ENCODE measurements at places on chromosomes 7 and 10.

GRCh38 chr10:103067484-103067883, 125.6 kb downstream of the NT5C2 start:
- DNase-seq = no peak

GRCh38 chr10:3220853-3221252, 48.3 kb upstream of the PITRM1 start:
- DNase-seq = no peak

GRCh38 chr7:129853661-129854268, 99.0 kb downstream of the UBE2H start:
- DNase-seq = no peak

DNA sequence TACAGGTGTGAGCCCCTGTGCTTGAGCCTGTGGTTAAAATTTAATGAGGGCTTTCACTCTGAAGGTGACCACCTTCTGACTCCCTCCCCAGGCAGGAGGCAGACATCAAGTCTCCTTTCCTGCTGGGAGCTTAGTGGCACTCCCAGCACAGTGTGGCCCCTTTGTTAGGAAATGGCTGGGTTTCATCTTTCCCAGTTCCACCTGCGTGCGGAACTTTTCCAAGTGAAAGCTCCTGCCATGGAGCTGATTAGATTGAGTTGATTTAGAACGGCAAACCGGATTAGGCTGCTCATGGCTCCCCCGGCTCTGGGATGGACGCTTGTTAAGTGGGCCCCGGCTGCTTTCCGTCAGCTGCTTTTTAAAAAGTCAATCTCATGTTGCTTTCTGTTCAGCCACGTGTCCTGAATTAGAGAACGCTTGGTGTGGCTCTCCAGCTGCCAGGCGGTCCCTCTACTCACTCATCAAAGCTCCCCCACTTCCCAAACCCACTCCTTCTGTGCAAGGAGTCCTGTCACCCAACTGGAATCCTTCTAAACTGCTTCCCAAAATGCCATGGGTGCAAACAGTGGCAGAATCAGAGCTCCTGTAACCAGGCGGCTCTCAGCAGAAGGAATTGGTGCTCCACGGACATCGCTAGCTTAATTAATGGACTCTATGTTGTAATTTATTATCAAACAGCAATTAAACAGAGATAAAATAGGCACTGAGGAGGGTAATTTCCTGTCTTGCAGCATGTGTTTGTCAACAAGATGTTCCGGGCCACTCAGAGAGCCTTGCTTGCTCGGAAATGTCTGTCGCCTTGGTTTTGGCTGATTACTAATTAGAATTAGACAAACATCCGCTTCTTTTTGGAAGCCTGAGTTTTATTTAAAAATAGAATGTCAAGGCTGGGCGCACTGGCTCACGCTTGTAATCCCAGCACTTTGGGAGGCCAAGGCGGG, 551.2 kb downstream of the GALNT17 start:
- no peak for DNase-seq

DNA sequence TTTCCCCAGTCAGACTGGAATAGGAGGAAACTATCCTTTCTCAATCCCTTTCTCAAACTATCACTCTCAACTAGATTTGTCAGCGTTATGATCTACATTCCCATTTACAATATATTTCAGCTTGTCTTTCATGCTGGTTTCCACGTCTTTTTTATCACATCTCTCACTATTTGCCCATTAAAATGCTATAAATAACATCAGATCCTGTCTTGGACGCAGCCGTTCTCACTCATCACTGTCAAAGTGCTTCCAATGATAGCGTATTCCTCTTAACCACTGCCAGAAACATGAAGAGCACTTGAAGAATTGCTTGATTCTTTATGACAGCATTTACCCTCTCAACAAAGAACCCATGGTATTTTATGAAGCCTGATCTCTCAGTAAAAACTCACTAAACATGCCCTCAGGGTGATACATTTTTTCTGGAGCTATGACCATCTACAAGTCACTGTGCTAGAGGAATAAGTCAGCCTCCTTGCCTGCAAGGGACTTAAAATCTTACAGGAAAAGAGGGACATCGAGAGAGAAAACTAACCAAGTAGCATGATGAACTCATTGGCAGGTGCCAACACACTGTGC, 205.6 kb upstream of the PFKP start:
- DNase-seq = no peak

- DNase-seq = no peak
Measured at GRCh38 chr7:40301486-40302068, 166.8 kb downstream of the SUGCT start.

DNA sequence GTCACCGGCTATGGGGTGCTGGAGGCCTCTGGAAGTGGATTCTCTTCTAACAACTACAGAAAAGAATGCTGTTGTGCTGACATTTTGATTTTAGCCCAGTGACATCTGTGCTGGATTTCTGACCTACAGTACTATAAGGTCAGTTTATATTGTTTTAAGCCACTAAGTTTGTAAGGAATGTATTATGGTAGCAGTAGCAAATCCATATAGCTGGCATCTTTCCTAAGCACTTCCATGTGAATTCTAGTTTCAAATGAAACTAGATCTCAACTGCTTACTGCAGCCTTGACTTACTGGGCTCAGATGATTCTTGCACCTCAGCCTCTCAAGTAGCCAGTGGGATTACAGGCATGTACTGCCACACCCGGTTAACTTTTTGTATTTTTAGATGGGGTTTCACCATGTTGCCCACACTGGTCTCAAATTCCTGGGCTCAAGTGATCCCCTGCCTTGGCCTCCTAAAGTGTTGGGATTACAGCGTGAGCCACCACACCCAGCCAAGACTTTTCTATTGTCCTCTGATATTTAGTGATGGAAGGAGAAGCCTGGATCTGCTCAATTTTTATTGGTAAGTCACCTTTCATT, 414.0 kb downstream of the PHTF2 start:
- no peak for DNase-seq

DNA sequence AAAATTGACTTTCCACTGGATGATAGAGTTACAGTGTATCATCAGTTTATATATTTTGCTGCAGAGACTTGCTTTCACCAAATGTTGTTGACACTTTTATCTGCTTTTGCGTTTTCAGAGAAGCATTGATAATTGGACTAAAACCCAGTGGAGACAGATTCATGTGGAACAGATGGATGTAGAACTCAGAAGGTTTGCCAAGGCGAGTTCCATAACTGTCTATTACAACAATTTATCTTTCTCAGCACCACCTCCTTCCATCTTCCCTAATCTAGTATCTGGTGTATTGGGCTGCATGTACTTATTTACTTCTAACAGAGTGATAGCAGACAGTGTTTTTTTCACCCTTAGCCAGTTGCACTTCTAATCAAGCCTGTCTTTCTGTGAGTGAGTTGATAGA, 73.3 kb downstream of the DNAH11 start:
- no peak for DNase-seq

- DNase-seq = no peak
Measured at GRCh38 chr10:85789982-85790789, 576.4 kb downstream of the GRID1 start.

GRCh38 chr7:114842551-114843065, 79.3 kb upstream of the MDFIC start:
- no peak for DNase-seq

DNA sequence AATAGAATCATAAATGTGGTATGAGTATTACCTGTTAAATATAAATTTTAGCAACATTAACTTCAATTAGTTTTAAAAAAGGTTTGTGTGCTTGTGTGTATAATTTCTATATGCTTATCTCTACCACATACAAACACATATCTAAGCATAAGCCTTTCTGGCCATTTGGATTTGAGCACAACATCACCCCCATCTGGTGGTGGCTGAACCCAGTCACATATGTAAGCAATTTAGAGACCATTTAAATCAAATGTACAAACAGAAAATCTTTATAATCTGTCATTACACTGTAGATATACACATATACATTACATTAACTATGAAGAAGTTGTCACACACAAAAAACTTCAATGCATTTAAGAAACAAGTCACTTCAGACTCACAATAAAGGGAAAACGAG, 31.7 kb downstream of the GPR22 start:
- no peak for DNase-seq

GRCh38 chr10:120961795-120962755, 110.9 kb downstream of the WDR11 start:
- DNase-seq = no peak

- DNase-seq = no peak
Measured at GRCh38 chr7:31068006-31068675, 16.0 kb downstream of the ADCYAP1R1 start.

DNA sequence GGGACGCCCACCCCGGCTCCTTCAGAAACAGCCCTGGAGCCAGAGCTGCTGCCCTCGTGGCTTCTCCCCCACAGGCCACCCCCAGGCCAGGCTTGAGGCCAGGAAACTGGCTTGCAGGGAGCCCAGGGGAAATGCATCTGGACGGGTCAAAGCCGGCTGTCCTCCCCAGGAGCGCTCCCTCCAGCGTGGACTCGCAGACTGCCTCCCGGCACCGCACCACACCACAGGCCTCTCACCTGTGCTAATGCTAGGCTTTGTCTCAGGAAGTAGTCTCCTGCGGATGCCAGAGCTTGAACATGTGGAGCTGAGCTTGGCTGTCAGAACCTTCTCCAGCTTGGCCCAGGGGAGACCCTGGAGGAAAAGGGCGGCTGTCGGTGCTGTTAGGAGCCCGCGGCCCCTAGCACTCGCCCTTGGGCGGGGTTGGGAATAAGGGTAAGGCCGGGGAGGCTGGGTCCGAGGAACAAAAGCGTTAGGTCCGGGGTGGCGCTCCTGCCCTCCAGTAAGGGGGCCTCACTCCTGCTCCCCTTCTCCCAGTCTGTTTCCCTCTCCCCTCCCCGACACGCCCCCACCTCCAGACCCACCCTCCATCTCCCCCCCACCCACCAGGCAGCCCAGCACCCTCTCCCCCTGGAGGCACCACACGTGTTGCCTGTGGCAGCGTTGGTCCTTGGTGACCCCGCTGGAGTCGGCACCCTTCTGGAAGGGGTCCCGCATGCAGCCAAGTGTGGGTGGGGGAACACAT, 21.6 kb upstream of the DRGX start:
- no peak for DNase-seq

DNA sequence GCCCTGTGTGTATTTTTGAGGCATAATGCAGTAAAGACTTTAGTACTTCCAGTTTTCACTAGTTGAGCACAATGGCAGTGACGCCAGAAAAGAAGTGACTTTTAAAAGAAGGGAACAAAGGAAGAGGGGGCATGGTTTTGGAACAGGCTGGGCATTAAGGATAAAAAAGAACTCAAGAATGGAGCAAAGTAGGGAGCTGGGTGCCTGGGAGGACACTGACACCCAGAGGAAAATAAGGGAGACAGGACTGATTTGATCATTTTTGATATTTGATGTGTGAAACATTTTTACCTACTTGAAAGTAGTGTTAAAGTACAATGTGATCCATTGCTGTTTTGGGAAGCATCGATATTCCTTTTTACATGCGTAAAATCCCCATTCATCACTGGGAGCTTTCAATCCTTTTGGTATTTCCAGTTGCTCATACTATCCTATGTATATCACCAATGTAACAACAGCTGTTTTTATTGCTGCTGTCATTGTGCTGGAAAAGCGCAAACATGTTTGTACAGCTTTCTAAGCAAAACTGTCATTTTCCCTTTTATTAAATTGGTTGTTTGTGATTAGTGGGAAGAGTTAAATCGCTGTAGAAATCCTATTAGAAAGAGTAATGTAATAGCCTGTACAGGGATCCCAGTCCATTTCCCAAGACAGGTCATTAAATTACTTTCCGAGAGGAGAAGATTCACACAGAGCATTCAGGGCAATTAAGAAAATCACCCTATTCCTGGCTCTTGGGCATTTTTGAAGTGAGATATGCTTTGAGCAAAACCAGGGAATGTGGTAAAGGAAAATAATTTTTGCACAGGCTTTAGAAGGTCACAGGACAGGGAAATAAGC, 85.2 kb downstream of the ADAM12 start:
- no peak for DNase-seq

DNA sequence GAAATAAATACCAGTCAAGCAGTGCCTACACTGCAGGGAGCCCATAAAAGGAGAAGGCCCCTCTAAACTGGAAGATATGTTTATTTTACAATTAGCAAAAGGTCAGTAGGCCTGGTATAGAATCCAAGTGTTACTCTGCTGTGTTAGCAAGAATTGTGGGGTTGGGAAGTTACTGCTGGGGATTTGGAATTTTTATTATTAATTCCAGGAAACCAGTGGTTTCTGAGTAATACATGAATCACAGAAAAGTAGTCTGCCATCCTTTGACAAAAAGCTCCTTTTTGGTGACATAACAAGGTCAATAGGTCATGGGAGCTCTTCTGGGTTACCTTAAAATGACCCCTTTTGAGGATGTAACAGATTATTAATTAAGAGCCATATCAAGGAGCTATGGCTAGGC, 67.4 kb downstream of the ZNF92 start:
- no peak for DNase-seq

DNA sequence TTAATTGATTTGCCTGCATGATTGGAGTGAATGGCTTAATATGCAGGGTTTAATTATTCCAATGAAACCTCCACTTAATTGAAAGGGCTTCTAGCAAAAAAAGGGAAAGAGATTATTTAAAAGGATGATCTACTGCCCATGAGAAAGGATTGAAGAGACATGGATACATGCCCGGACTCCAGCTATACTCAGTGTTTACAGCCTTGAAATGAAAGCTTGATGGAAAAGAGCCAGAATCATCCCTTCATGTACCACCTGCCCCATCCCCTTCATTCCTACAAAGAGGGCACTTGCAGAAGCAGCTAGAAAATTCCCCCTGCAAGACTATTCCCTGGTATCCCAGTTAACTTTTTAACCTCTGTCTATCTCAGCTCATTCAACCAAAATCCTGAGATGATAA, 78.4 kb downstream of the CARD11 start:
- DNase-seq = no peak

- DNase-seq = no peak
Measured at GRCh38 chr7:474605-475424, 44.8 kb downstream of the PDGFA start.

DNA sequence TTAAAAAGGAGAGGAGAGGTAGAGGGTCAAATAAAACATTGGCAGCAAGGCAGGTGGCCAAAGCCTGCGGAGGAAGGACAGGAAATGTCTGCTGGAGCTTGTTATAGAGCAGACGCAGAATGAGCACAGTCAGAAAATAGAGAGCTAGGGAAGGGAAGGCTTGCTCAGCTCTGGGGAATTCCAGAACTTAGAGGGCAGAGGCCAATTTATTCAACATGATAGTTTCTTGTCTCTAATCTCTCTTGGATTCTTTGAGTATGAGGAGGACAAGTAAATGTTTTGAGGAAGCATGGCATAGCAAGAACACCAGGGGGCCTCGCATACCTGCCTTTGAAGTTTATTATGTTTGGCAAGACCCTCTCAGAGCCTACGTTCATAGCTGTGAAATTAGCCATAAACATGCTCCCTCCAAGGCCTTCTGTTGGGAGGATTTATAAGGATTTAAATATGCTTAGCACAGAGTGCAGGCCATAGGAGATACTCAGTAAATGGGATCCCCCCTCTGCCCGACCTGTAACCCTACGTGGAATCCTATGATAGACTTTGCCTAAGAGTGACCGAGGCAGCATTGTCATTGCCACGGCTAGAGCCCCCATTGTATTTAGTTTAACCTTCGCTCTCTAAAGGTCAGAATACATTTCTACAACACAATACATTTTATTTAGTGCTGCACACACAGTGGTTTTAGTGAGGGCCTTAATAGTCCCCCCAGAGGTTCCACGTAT, 293.9 kb downstream of the CCDC3 start:
- no peak for DNase-seq

- DNase-seq = no peak
Measured at GRCh38 chr7:33422825-33423645, 293.7 kb downstream of the BBS9 start.

GRCh38 chr10:83373671-83374070, 765.6 kb upstream of the GHITM start:
- no peak for DNase-seq
